ENCODE measurements at places on chromosomes 7 and 10.

DNA sequence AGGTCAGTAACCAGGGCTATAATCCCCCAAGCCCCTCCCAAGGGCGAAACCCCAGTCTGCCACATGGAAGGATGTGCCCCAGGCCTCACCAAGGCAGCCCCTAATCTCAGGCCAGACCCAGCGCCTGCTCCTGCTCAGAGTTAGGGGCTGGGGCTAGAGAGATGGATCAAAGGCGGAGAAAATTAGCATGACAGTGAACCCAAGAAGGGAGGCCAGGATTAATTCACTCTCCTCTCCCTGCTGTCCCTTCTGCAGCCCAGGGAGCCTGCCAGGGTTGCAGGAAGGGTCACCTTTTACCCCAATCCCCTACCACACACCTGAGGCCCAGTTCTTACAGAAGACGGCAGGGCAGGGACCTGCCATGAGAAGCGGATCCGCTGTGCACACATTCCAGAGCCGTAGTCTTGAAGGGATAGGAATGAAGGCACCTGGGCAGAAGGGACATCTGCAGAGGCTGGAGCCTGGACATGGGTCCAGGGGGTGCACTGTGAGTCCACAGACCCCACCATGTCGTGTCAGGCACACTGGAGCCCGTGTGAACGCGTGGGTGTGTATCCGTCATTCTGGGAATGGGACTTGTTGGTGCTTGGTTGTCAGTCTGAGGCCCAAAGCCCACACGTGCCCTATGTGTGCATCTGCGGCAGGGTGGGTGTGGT lies 11.9 kb upstream of the ZMIZ1 start:
- DNase-seq: no peak

DNA sequence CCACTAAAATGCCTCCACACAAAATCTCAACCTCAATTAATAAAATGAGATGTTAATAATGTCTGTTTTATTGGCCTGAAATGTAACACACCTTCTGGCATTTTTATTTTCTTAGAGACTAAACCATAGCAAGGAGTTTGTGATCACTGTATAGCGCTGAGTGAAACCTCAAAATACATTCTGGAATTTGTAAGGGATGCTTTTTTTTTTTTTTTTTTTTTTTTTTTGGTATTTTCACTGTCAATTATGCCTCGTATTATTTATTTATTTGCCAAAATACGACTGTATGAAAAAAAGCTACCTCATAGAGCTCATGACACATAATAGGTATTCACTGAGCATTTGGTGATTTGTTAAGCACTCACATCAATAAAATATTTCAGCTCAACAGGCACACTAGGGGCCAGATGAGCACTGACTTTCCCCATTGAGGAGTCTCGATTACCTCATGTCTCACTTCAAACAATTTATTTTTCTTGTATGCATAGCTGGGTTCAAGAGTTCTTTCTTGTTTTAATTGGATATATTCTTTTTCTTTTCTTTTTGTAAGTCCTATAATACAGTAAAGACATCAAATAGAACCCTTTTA lies 36.5 kb downstream of the SEMA3C start:
- DNase-seq: no peak

- DNase-seq: no peak
These were observed 13.6 kb upstream of the VIPR2 start for GRCh38 chr7:159158125-159158887.

- no peak for DNase-seq
These were observed 597 bp downstream of the APBB1IP start for GRCh38 chr10:26438534-26439341.

DNA sequence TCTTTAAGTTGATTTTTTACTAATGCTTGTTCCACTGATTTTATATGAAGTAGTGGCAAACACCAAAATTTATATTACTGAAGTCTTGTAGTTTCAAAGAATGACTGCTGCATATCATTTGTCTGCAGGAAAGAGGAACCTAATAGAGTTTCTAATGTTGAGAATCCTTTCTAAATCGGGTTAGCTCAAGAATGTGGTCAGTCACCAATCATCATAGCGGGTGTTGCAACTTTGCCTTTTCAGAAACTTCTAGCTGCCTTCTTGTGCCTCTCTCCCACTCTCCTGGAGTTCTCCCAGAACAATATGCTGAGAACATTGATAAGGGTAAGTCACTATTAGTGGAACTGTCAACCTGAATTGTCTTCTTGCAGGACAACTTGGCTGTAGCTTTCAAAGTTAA lies 524.8 kb upstream of the SORCS1 start:
- DNase-seq: no peak

DNA sequence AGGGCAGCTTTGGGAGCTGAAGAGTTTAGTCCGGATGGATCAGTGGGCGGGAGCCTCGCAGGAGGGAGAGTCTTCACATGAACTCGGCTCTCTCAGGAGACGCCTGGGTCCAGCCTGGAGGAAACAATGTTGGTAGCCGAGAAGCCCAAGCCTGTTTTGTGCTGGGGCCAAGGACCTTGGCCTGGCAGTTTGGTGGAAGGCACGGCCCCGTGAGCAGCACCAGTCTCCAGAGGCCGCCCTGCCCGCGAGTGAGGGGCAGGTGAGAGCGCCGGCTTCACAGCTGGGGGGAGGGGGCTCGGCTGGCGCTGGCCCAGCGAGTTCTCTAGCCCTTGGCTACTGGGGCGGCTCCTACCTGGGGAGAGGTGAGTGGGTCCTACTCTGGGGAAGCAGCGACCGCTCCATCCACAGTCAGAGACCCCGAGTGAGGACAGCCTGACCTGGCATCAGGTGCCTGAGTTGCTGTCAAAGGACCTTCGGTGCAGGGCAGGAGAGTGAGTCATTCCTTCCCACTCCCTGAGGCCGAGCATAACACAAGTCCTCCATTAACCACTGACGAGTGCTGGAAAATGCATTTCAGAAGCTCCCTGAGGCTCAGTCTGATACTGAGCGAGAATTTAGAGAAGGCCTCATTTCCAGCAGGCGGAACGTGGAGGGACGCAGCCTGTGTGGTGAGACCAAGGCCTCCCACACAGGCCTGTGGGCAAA lies 89.3 kb upstream of the DIP2C start:
- no peak for DNase-seq

DNA sequence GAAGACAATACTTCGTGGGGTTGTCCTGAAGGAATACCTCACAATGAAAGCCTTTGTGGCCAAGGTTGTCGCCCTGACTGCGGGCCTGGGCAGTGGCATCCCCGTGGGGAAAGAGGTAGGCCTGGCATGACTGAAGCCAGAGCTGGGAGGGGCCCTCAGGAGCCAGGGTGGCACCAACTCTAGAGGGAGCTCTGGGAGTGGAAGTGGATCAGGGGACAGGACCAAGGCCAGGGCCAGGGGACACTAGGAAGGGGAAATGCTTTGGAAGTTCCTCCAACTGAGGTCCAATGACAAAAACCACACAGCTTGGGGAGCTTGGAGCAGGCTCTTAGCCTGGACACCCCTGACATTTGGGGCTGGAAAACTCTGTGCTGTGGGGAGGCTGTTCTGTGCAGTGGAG lies 5.8 kb downstream of the CLCN1 start:
- no peak for DNase-seq

DNA sequence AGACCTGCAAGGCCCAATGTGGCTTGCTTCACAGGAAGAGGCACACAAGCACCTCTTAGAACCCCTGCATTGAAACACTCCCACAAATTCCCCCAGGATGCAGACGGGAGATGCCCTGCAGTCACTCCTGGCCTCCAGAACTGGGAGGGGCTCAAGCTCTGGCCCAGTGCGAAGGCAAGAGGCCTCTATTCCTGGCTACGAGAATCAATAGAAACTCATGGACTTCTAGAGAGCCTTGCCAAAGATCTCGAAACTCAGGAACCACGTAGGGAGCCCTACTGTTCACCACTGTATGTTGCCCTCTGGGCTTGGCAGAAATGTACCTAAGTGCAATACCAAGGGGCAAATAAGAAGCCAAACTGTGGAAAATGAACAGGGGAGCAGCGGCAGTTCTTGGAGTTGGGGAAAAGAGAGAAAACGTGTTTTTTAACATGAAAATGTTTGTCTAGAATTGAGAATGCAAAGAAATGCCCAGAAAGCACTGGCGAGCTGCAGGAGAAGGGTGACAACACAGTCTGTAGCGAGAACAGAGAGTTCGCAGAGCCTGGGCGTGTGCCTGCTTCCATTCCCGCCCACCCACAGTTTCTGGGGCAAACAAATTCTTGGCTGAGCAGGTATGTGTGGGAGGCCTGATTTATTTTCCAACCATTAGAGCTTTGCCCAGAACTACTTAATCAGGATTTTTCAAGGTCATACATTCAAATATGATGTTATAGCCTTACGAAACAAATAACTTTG lies 260.5 kb upstream of the KLF14 start:
- no peak for DNase-seq

- no peak for DNase-seq
These were observed 30.1 kb upstream of the CDHR3 start for GRCh38 chr7:105932835-105933477.

GRCh38 chr10:131926253-131926652 lies 25.4 kb downstream of the PPP2R2D start:
- DNase-seq: no peak

Measured in cortex of kidney (tissue), 1 donor.